Stimulated activated CD8-positive, alpha-beta memory T cell treated with anti-CD3 and anti-CD28 coated beads, Interleukin-15, amount 100 ng/mL, for 4 hours (primary cell): ENCODE measurements at places on chromosomes 1 and 21.
A peak's percentile ranks its signal among the peaks of the same experiment; 100 is the strongest.

DNA sequence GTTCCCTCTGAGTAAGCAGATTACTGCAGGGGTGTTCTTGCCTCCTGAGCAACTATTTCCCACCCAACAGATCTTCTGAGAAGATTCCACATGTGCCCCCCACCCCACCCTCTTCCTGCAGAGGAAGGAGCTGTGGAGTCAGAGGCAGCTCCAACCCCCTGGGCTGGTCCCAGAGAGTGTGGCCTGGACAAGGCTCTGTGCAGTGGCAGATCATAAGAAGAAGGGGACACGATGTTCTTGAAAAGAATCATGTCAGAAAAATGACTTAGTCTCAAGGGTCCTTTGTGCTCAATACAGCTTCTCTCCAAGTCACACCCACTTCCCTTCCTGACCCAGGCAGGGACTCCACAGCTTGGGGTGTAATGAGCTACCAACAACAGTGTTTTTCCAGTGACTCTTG lies 95.2 kb downstream of the SYF2 start:
- no peak for DNase-seq

DNA sequence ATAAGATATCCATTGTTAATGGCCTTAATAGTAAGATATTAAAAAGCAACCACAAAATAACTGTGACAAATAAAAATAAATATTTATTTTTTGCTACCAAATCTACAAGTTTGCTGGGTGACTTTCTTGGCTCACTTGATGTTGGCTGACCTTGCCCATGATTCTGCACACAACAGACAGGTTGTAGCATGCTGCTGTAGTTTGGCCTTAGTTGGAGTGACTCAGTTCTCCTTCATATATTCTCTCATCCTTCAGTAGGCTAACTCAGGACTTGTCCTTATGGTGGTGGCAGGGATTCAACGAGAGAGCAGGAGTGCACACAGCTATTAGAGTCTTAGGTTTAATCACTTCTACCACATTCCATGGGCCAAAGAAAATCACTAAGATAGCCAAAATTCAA lies 437.9 kb downstream of the MRPL39 start:
- DNase-seq, result no peak

DNA sequence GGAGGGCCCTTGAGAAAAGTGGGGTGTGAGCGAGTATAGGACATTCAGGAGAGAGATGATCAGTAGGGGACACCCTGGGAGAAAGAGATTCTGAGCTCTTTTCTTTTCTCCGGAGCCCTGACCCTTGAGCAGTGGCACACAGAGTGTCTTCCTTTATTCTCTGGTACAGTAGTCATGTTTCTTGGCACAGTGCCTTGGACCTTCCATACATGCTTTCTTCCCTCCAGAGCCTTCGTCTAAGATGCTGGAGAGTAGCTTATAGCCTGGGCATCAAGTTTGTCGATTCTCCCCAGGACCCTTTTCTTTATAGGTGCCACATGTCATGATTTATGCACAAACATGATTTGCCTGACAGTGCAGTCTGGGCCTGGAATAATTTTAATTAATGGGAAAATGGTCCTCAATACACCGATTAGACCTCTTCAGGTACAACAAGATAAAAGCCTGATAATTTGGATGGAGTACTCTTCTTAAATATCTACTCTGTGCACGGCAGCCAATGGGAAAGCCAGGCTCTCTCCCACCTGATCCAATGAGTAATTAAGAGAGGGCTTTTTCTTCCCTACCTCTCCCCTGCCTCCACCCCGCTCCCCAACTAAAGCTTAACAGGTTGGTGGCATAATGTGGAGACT lies at the start of gene TBX19:
TSS of gene TBX19 (plus strand) at position 582 of the 632 bp plus-strand sequence. CDS start 214 bp downstream, outside the sequence.
- DNase-seq, result no peak

DNA sequence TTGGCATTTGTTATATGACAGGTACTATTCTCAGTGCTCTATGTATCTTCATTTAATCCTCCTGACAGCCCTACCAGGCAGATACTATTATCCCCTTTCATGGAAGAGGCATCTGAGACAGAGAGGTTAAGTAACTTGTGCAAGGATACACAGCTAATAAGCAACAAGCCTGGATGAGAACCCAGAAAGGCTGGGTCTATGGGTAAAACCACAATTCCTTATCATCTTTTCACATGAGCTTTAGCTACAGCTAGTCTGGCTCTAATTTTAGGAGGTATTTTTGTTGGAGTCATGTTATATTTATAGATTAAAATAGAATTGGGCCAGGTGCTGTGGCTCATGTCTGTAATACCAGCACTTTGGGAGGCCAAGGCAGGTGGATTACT lies 27.7 kb downstream of the DNTTIP2 start:
- no peak for DNase-seq

- no peak for DNase-seq
Measured at GRCh38 chr1:51679435-51679834, 62.5 kb downstream of the OSBPL9 start.

DNA sequence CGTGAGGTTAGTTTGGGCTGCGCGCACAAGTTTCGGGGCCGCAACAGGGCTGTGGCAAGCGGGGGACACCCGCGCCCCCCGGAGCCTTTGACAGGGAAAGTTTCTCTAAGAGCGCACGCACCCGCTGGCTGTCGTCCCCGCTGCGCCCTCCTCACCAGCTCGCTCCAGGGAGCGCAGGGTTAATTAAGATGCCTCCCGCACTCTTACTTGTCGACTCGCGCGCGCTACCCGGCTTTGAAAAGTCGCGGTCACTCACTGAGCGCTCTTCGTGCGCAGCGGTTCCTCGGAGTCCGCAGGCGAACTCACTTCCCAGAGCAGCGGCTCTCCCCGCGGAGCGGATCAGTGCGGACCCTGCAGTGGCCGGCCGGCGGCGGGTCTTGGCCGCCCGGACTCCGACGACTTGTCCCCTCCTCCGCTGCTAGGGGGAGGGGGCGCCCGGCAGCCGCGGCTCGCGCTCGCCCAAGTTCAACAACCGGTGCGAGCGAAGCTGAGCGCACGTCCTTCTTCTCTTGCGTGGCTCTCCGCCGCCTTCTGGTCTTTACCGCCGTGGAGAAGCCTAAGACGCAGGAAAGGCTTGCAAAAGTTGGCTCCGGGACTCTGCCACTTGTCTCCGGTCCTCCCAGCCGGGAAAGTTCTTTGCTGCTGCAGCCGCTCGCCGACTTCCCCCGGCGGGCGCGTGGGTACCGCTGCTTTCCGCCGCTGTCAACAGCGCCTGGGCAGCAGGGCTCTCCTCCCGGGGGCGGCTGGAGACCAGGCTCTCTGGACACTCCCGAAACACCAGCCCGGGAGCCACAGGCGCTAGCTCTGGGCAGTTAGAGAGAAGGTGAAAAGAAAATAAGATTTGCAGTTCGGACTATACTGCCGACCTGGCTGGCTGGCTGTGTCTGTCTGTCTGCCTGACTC lies 506 bp downstream of the JUN start:
- peak; percentile 8 for DNase-seq

GRCh38 chr21:25965951-25966707 lies 204.4 kb downstream of the APP start:
- no peak for DNase-seq

GRCh38 chr21:39533545-39534380 lies 79.0 kb upstream of the B3GALT5 start:
- DNase-seq, result no peak

GRCh38 chr1:1826356-1827088 lies 48.3 kb upstream of the NADK start:
- no peak for DNase-seq
